ENCODE measurements at places on chromosomes 5 and 9.

DNA sequence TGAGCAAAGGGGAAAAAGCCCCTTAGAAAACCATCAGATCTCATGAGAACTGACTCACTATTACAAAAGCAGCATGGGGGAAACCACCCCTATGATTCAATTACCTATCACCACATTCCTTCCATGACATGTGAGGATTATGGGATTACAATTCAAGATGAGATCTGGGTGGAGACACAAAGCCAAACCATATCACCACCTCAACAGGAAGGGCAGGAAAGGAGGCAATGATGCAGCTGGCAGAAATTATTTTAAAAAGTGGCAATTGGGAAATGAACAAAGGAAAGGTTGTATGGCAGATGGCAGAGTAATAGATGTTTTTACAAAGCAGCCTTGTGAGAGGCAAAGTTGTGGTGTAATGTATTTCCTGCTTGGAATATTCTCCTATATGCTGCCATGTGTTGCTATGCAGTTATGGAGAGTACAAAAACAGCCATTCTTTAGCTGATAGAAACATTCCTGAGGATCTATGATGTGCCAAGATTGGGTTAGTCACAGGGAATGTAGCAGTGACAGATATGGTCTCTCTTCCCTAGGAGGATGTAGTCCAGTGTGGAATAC is 138.8 kb downstream of the SMC2 start:
- no peak for DNase-seq

DNA sequence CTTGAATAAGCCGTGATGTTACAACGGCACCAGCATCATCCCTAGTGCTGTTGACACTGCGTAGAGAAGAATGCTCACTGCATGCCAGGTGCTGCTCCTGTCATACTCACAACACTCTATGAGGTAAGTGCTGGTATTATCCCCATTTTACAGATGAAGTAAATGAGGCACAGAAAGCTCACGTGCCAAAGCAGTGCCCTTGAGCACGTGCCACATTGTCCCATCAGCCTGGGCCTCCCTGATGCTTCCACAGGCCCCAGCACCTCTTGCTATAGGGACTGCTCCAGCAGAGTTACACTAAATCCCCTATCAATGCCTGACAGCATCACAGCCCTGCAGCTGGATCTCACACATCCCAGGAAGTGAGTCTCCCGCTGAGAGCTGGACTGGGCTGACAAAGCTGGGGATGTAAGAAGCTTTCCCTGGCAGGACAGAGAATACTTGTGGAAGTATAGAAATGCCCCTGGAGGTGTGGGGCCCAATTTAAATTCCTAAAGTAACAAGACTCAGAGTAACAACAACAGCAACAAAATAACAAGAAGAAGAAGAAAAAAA is 216.1 kb downstream of the FSTL4 start:
- no peak for DNase-seq

DNA sequence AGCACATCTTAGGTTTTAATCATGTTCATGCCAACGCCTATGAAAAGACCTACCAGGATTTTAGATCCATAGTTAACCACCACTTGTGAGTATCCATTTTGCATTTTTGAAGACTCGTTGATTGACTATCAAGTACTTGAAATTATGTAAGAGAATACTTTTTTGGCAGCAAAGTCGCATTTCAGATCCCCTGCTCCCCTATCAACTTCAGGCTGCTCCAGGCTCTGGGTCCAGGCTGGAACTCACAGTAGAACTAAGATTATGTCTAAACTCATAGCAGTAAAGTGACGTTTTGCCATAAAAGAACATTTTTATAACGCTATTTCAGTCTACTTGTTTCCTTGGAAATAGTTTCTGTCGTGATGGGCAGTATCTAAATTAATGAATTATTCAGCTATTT is 267.7 kb downstream of the FANCC start:
- DNase-seq = no peak

DNA sequence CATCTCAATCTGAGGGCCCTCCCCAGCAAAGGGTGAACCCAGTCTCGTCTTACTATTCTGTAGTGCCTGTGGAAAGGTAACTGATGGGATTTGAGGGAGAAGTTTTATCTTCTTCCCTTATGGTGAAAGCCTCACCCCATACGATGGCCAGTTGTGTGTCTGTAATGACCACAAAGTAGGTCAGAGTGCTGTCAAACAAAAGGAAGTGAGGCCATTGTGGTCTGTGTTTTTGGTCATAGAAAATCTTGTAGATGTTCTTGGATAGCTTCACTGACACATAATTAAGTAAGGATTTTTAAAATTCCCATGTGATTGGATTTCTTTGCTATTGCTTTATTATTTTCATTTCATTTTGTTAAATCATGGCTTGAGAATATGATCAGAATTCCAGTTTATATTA is 505.1 kb upstream of the KLF4 start:
- no peak for DNase-seq

GRCh38 chr9:135117281-135117680 is 29.8 kb downstream of the OLFM1 start:
- no peak for DNase-seq

DNA sequence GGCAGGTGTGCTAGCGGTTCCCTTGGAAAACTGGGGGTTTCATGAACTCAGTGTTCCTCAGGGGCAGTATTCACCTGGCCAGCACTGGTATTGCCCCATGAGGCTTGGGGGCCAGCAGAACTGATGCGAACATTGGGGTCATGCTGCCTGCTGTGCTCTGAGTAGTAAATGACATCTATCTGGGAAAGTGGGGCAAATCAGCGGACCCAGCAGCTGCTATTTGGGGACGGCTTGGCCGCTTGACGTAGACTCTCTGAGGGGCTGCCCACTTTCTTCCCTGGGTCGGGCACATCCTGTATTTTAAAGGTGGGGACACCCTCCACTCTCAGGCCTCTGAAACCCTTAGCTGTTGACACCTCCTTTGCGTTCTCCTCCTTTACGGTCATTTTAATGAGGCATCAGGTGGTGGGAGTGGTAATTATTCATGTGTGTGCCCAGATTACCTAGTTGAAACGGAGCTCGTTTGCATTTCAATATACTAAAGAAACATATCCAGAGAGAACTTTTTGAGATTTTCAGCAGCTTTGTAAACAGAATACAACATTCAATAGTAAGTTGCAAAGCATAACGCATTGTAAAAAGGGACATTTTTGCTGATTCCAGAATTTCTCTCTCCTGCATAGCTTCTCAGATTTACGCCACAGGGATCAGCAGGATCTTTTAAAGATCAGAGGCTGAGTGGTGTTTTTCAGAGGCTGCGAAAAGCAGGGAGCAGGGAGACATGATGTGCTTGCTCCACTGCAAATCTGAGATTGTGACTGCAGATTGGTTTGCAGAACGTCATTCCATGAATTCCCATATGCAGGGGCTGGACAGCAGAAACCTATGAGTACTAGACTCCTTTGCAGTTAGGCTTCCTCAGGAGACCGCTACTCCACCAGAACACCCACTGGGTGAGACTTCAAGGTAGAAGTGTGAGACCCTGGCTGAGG is 56.8 kb upstream of the ZFR start:
- no peak for DNase-seq

All from IMR-90 (cell line).